ENCODE measurements at places on chromosomes 12 and 14.
A peak's percentile ranks its signal among the peaks of the same experiment; 100 is the strongest.

DNA sequence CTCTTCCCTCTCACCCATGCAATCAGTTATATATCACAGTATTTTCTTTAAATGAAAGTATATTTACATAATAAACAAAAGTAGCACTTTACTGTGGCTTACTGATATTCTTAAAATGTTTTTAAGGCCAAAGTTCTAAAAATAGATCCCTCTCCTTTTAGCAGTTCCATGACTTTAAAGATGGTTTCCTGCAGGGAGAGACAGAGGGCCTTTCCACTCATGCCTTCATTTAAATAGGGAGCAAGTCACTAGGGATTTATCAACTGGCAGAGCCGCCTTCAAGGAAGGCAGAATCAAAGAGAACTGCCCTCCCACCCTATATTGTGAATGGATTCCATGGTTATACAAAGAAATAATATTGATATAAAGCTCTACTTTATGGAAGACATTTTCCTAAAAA, 55.5 kb downstream of the DUSP16 start:
- DNase-seq, result no peak

- DNase-seq, result no peak
These were observed 195.8 kb downstream of the FOXN3 start for GRCh38 chr14:89221109-89221810.

DNA sequence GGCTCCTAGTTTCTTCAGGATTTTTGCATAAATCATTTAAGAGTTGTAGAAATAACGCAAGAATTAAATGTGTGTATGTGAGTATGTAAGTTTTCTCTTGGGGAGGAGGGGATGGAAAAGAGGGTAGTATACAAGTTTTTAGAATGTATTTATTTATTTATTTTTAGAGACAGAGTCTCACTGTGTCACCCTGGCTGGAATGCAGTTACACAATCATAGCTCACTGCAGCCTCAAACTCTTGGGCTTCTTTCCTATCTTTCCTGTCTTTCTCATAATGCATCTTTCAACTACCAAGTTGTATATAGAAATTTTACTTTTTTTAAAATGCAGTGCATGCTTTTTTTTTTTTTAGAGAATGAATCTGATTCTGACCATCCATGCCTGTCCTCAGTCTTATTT, 269.0 kb upstream of the GARIN2 start:
- DNase-seq, result no peak

DNA sequence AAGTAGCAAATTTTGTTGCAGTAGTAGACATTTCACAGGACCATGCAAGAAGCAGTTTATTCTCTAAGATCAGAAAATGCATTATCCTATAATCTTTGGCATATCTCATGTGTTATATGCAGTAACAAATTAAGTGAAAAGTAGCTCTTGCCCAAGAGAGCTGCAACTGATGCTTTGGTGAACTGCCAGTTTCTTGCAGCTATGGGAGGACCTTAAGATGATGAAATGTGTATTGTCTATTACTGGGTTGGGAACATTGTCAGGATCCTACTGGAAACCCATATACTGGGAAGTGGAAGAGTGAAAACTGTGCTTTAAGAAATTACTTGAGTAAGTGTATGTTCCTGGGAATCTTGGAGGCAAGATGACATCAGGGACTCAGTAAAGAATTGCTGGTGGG, 238.8 kb downstream of the DACT1 start:
- no peak for DNase-seq

- no peak for DNase-seq
These were observed 221.9 kb upstream of the EGLN3 start for GRCh38 chr14:34172550-34173368.

DNA sequence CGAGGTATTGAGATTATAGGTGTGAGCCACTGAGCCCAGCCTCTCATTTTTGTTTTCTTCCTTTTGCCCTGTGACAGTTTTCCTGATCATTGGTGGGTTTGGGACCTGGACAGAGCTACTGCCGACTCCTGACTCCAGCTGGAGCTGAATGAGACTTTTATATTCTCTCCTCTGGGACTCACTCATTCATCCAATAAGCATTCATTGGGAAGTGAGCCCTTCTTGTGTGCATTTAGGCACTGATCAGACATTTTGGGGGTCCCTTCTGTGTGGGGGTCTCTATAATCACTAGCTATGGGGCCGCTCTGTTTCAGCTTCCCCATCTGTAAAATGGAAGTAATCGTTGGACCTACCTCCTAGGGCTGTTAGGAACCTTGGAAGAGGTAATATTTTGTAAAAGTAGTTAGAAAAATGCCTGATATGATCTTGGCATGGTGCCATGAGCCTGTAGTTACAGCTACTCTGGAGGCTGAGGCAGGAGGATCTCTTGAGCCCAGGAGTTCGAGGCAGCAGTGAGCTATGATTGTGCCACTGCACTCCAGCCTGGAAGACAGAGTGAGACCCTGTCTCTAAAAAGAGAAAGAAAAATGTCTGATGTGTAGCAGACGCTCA, 7.2 kb downstream of the SH2B3 start:
- DNase-seq, result no peak

DNA sequence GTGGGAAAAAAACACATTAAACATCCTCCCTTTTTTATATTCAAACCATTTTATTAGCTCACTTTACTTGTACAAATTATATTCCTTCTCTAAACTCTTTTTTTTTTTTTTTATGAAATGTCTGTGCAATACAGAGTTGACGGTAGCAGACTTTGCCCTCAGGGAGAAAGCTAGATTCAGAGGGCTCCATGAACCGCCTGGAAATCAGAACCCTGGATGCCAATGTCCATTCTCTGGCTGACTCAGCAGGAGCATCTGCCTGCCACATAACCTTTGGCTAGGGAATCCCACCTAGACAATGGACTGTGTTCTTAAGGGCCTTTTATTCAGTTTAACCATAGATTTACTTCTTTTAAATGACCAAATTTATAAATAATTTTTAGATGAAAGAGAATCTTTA, 467.0 kb downstream of the MDGA2 start:
- DNase-seq, result no peak

DNA sequence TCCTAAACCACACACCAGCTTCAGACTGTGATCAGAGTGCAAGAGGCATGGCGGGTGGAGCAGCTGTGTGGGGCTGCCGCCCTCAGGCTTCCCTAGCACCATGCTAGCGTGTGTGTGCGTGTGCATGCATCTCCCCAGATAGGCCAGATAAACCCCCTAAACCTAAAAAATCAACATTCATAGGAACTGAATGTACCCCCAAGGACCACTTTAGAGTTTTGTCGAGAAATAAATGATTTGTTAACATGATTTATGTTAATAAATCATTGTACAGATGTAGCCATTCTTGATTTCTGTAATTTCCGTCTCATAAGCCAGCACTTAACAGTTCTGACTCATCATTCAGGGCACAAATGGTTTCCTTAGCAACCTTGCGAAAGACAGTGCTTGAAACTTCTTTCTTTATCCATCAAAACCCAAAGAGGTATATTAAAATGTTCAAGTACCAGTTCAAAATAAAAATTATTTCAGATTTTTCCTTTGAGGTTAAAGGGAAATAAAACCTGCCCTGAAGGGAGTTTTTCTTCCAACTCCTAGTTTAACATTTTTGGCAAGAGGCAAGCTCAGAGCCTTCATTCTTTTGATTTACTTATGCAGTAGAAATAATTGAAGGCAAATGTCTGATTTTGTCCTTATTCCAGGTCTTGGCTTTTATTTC, 206.2 kb upstream of the RGS6 start:
- DNase-seq, result no peak

- peak; percentile 62 for DNase-seq
These were observed 11.4 kb downstream of the TMEM121 start for GRCh38 chr14:105537580-105538474.

DNA sequence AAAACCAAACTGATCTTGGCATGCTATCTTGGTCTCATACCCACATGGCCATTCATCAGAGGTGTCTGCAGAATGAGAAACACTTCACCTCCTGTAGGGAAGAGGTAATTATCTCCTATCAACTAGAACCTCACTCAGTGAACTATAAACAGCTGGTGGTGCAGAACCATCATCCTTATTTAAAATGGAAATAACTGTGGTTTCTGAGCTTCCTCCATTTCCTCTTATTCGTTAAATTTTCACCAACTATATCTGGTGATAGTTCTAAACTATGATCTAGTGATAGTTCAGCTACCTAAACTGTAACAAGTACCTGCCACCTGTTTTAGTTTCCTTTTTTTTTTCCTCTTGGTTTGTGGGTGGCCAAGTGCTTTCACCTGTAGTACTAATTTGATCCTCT, 218.5 kb downstream of the FUT8 start:
- no peak for DNase-seq

DNA sequence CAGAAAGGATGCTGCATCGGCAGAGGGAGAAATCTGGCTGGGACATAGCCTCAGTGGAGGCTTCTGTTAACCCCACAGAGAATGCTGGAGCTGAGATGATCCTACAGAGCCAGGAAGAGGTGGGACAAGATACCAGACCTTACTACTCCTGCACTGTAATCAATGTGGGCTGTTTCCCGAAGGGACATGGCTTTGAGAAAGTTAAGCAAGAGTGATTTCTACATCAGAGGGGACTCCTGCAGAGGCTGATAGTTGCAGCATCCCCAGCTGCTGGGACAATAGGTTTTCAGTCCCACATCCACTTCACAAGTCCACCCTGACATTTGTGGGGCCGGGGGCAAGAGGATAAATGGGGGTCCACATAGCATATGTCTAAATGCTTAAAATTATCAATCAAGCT, 22.5 kb upstream of the CMKLR1 start:
- no peak for DNase-seq

- peak; percentile 71 for DNase-seq
These were observed at the start of gene CACNB3 for GRCh38 chr12:48817873-48818830. CACNB3 (plus strand) TSS chr12:48818496; CDS start chr12:48818930, 434 bp downstream.

DNA sequence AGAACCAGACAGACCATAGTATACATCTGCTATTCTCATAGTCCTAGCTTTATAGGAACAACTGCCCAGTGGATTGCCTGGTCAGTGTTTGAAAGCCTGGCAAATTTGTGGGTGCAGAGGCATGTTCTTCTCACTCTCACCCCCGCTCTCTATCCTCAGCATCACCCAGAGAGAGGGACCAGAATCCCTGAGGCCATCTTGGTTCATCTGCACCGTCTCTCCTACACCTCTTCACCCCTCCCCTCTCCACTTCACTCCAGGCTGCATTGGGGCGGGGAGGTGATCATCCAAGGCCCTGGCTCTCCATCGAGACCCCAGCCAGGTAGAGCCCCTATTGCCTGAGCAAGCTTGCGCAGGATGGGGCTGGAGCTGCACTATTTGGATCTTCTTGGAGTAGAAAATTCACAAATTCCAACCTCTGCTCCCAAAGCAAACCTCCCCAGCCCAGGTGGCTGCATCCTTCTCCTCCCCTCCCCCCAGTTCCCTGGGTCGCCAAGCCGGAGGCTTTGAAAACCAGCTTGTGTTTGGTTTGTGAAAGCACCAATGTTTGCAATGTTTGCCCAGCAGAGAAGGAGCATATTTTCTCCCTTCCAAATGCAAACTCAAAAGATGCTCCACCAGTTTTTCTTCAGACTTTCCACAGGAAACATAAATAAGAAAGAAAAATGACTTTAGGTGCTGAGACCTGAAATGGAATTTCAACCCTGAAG, 18.6 kb upstream of the COL2A1 start:
- DNase-seq, result no peak

GRCh38 chr14:102097441-102098135, 10.7 kb upstream of the HSP90AA1 start:
- DNase-seq, result no peak

GRCh38 chr14:94517248-94517640, 8.0 kb upstream of the SERPINA12 start:
- DNase-seq, result no peak

GRCh38 chr12:92010368-92010767, 135.3 kb downstream of the BTG1 start:
- no peak for DNase-seq

- DNase-seq, result no peak
These were observed 26.4 kb upstream of the PRMT8 start for GRCh38 chr12:3464561-3464960.

DNA sequence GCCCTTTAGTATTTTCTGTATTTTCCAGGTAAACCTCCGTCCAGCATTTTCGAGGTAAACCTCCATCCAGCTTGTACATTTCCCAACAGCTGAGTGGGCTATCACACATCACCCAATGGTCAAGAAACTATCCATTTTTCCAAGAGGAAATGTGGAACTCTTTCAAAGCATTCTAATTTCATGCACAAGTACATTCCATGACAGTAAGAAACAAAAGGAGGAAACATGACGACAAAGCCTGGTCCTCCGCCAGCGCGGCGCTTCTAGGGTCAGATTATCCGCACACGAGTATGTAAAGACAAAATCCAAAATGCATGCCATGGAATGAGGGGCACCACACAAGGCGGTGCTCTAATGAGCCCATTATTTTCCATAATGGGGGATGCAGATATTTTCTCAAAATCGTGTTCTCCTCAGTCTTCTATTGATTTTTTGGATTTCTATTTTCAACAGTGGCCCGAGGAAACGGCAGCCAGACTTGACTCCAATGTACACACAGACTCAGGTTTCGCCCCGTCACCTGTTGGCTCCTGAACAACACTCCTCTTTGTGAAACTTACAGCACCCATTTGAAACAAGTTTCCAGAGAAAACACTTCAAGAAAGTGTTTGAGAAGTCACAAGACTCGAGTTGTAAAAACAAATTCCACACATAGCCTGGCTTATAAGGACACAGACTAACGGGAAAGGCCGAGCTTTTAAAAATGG, 107.4 kb downstream of the PRICKLE1 start:
- DNase-seq, result no peak

GRCh38 chr12:119715268-119715620, 47.3 kb downstream of the PRKAB1 start:
- no peak for DNase-seq

GRCh38 chr12:49671031-49671765, 36.0 kb downstream of the FMNL3 start:
- DNase-seq, result peak; percentile 35

DNA sequence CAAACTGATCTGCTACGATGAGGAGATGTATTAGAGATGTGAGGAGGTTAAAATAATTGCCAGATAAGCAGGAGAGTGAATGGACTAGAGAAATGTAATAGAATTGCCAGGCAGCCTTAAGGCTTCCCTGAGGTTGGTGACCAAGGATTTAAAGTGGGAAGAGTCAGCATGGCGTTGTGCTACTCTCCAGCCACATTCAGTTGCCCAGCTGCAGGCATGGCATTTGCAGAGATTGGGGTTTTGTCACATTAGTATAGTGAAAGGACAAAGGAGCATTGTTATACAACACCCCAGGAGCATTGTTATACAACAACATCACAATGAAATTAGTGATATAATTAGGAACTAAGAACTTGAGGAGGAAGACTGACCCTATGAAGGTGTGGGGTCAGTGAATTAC, 31.7 kb downstream of the MARK3 start:
- DNase-seq, result no peak

- no peak for DNase-seq
These were observed 88.3 kb upstream of the MED13L start for GRCh38 chr12:116365606-116366455.

DNA sequence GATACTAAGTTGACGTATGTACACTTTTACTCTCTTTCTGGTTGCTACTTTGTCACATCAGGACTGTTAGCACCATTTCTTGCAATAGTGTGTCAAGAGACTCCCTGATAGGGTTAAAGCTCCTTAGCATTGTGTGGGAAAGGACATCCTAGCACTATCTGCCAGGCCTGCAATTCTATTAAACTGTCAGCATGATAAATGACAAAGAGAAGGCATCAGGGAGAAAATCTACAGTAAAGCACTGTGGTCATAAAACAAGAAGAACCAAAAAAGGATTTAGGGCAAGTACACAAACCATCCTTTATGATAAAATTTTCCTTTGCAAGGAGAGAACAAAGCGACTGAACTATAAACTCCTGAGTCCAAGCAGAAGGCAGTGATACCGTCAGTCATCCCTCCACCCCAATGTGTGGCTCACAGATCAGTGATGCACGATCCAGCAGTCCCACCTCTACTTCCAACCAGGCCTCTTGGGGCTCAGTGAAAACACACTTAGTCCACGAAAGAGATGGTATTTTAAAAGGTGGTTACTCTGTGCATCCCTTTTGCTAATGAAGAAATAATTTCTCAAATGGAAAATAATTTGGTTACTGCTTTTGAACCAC, 31.4 kb upstream of the SLC35F4 start:
- DNase-seq, result no peak

Data from stimulated activated CD4-positive, alpha-beta T cell treated with anti-CD3 and anti-CD28 coated beads, Interleukin-12 subunit alpha, Interleukin-12 subunit beta, amount 100 ng/mL, for 48 hours (primary cell).